Activated CD4-positive, alpha-beta T cell treated with anti-CD3 and anti-CD28 coated beads for 48 hours (primary cell): ENCODE measurements at places on chromosomes 1 and 21.

- DNase-seq: no peak
Observed at GRCh38 chr21:16751695-16752474, 761.0 kb upstream of the CXADR start.

DNA sequence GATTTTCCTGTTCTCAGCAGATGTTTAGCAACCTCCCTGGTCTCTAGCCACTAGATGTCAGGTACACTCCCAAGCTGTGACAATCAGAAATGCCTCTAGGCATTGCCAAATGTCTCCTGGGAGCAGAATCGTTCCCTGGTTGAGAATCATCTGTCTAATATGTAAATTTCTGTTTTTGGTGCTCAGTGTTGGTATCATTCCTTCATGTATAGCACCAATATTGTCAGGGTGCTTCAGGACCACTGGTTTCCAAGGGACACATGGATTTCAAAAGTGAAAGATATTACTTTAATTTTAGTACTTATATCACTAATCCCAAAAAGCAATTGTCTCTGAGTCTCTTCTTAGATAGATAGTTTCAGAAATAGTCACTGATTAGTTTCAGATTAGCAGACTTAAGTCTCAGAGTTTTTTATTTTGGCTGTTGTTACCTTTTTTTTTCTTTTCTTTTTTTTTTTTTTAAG lies 160.1 kb downstream of the PTPRC start:
- no peak for DNase-seq

DNA sequence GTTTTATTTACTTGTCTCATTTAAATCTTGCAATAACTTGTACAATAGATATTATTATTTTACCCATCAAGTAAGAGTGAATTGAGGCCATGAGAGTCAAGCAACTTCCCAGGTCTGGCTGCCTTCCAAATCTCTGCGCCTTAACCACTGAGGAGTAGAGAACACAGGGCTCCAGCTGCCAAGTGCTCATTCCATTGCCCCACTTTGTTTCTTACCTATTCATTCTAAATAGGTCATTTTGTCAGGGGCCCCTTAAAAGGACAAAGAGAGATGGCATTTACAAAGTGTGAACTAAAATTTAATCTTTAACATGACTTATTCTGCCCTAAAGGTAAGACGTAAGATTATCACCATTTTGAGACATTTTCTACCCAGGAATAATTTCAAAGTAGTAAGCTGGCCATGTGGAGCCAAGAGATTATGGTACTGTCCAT lies 3.5 kb downstream of the PPP1R15B start:
- DNase-seq: peak; percentile 27

DNA sequence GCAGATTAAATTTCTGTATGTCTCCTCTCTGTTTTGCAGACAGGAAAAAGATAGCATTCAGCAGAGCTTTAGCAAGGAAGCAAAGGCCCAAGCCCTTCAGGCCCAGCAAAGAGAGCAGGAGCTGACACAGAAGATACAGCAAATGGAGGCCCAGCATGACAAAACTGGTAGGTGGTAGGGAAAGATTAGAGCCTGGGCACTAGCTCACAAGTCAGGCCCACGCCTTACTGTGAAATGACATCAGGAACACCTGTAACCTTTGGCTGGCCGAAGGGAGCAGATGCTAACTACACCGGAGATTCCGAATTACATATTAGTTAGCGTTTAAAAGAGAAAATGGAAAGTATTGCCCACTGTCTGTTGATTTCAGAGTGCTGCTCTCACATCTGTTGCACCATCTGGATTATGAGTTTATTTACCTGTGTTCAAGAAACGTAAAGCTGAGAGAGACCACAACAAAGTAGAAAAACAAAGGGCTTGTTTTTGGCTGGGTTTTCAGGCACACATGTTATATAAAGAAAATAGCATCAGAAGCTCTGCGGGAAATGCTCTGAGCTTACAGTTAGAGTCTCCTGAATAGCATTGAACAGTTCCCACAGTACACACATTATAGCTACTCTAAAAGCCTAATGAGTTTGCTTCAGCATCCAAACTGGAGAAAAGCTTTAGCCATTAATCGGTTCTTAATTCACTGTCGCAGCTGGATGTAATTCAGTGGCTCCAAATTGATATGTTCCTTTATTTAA lies 160.0 kb downstream of the SDCCAG8 start:
- DNase-seq: no peak

DNA sequence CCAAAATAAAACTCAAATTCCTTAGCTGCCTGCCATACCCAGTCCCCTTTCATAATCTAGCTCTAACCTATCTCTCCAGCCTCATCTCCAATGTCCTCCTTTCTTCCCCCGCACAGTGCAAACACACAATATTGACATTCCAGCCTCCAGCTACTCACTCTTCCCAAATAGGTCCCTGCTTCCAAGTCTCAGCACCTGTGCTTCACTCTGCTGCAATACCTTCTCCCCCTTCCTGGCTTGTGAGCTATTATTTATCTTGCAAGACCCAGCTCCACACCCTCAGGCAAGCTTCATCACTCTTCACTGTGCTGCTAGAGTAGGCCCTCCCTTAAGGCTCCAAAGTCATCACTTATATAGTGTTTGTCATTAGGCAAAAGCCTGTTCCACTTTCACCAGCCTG lies 9.7 kb downstream of the PLPP3 start:
- no peak for DNase-seq

GRCh38 chr1:202562444-202563060 lies 147.7 kb downstream of the SYT2 start:
- DNase-seq: no peak

- no peak for DNase-seq
Observed at GRCh38 chr1:198848649-198849048, 209.8 kb downstream of the PTPRC start.

DNA sequence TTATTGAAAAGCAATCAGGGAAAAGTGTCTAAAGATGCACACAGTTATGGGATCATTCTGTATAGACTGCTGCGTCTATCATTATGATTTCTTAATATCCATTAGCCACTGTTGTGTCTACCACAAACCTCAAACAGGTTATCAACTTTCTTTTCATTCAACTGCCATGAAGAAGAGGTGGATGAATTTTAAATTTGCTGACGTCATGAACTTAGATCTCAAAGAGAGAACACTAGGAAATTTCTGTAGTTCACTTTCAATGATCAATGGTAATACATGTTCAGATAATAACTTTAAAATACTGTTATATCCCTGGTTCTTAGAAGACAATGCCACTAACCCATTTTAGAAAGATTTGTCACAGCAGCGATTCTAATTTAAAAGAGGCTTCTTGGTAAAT lies 6.7 kb downstream of the PLA2G4A start:
- DNase-seq: no peak

DNA sequence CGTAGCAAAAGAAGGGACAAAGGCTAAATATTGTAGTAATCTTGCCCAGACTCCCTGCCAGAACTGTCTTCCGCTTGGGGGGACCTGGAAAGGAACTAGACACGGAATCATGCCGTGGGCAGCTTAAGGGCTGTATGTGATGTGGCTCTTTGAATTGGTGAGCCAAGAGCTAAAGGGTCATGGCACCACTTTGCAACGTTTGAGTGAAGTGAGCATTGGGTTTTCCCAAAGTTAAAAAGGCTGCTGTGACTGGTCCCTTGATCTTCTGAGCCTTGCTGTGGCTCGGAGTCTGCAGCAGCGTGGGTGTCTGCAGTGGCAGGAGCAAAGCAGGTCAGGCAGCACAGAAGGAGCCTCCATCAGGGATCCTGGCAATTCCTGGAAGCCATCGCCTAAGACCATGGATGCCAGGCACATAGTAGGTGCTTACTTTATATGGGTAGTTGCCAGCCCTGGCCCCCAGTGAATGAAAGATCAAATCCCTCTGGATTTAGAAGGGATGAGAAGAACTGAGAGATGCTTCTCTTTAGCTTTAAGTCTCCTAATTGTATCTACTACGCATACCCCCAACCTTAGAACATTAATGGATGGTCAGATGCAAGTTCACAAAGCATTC lies 1.8 kb downstream of the SMYD2 start:
- peak; percentile 45 for DNase-seq

DNA sequence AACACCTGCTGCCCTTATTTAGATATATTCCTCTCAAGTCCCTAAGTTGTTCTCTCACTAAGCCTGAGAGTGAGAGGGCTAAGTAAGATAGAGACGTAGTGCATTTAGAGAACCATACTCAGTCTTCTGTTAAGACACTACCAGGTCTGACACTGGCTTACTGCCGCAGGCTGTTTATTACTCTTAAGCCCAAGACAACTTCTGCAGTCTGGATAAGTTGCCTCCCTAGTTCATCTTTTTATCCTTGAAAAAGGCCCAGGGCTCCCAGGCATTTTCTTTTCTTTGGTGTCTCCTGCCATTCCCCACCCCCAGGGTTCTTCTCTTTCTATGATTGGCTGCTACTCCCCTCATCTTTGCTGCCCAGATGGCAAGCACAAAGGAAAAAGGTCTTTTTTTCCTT lies 38.7 kb downstream of the CACHD1 start:
- DNase-seq: no peak

DNA sequence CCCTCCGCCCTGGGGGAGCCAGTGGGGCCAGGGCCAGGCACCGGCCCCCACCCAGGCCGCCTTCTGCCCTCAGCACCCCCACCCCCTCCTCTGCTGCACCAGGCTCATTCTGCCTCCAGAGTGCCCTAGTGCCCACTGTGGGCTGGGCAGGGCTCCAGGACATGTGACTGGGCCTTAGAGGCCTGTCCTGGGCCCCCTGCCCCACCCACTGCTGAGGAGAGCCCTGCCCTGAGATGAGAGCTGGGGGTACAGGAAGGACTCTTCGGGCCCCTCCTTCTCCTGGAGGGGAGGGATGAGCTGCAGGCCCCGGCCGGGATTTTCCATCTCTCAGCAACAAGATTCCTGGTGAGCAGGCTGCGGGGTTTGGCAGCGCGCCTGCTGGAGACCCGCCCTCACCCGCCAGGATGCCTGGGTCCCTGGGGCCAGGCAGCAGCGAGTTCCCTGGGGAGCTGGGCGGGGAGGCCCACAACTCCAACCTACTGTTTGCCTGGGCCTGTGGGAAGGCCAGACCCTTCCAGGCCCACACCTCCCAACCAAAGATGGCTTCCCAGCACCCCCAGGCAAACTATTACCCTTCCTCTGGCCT lies 14.0 kb downstream of the AHDC1 start:
- no peak for DNase-seq

DNA sequence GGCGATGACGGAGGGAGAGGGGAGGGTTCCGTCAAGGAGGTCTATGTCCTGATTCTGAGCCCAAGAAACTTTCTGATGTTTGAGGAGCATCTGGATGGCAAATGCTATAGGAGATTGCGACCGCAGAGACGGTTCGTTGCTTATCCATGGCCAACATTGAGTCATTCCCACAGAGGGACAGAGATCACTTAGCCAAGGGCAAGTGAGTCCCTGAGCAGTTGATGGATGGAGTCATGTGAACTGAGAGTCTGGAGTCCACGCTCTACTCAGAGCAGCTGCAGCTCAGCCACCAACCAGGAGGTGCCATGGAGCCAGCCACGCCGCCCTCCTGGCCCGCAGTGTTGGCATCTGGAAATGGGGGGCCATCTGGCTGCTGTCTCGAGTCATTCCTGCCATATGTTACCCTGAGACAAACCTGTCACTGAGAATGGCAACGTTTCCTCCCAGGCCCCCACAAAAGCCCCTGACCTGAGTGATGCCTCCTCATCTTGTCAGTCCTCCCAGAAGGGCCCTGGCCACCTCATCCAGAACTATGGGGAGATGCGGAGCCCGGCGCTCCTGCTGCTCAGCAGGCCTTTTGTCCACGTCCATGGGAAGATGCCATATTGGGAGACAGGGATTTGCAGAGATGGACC lies 58.6 kb downstream of the ATP5PO start:
- DNase-seq: no peak

GRCh38 chr1:207335695-207336363 lies 14.4 kb downstream of the CD55 start:
- peak; percentile 35 for DNase-seq

- DNase-seq: no peak
Observed at GRCh38 chr1:167202049-167202448, 18.6 kb upstream of the POU2F1 start.

DNA sequence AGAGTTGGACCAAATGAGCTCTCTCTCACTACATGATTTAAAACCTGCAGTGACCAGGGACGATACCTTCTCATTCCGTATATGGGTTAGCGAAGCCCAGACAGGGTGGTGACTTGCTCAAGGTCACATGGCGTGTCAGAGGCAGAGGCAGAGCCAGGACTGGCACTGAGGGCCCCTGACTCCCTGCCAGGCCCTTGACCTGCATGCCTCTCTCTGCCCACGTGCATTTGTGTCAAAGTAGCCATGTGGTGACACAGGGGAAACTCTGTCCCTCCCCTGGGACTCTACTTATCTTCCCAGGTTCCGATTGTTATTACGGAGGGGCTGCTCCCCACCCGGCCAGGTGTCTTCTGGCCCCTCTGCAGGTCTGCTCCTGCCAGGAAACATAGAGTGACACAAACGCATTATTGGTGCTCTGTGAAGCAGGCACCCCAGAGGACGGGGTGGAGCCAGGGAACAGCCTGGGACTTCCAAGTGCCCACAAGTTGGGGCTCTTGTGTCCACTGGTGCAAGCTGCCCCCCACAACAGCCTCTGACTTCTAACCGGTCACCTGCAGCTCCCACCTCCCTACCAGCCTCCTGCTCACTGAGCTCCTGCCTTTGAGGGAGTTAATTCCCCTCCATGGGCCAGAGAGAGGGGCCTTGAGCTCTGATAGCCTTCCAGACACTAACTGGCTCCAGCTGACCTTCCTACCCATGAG lies 7.3 kb upstream of the TINAGL1 start:
- DNase-seq: no peak

- no peak for DNase-seq
Observed at GRCh38 chr1:228337711-228338520, 68.7 kb downstream of the TRIM11 start.

DNA sequence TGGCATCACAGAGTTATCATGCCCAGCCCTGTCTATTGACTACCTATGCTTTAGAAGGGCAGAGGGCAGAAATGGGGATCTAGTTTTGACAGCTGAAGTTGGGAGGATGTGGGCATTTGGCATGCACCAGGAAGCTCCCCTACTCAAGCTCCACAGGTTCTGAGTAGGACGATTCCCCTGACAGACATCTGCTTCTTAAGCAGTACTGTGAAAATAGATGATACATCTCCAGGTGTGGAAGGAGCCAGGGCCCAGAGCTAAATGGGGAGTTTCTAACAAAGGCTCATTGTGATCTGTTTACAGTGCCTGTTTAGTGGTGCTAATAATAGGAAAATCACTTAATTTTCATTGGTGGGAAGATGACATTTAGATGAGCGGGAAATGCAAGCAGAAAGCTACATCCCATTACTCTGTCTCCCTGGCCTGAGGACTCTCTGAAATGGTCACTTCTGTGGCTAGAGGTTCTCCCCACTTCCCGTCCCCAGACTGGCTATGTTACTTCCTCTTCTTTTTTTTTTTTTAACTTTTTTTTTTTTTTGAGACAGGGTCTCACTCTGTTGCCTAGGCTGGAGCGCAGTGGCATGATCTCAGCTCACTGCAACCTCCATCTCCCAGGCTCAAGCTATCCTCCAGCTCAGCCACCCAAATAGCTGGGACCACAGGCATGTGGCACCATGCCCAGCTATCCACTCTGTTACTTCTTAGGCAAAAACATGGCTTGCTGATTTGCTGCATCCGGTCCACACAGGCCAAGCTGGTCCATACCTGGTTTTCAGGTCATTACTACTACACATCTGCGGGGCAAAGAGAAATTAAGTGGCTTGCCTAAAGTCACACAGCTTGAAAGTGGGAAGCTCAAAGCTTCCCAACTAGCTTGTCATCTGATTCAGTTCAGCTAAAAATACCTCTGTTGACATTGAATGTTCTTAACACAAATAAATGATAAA lies 23.2 kb upstream of the CNIH3 start:
- DNase-seq: no peak
